ENCODE measurements at places on chromosomes 13 and 19. TPM values are rescaled to one million over a fixed set of nuclear protein-coding genes. Genes with fewer than 3 reads are reported as not detected.

The PHLDB3 gene
- polyA plus RNA-seq, result 33.8 TPM

DNA sequence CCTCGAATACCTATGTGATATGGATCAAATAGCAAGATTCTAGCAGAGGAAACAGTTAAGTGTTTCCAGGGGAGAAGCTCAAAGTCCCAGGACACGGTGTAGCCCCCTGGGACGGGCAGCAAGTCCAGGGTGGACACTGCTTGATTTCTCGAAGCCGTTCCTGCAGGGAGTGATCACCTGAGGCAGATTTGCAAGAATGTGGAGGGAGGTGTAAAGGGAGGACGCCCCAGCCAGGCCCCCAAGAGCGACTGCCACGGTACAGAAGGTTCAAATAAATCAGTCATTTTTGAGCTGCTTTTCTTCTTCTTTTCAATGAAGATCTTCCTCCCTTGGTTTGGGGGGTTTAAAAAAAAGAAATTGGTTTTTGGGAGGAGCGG, 41.4 kb downstream of the KLF2 start:
- DNase-seq, result no peak
- no peak overlapping the region for H3K4me3 ChIP-seq
- no peak overlapping the region for H3K27ac ChIP-seq
- H3K36me3 ChIP-seq, result peaks cover 10% of the 10 kb centered on the region

DNA sequence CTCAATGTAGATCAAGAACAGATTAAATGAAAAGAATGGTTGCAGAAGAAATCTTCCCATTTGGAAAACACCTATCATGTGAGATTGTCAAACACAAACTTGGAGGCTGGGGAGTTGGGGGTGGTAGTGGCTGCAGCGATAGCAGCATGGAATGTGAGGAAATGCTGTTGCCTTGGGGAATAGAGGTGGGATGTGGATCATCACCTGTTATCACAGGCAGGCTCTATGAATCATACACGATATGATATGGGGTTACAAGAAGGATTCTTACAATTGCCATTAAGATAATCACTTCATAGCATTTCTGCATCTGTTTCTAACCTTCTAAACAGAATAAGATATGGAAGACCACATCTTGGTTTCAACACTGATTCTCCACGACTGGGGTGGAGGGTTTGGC, 88.7 kb downstream of the RNASEH2B start:
- DNase-seq, result no peak
- peaks cover 42% of the 10 kb centered on the region for H3K4me1 ChIP-seq
- no peaks in the 10 kb centered on the region for H3K27me3 ChIP-seq
- H3K4me3 ChIP-seq, result no peak overlapping the region
- no peaks in the 10 kb centered on the region for H3K36me3 ChIP-seq

GRCh38 chr13:97388373-97388772, 45.6 kb upstream of the RAP2A start:
- no peaks in the 10 kb centered on the region for H3K4me1 ChIP-seq
- no peak overlapping the region for H3K27ac ChIP-seq

GRCh38 chr13:43153436-43154090, 130.2 kb downstream of the DNAJC15 start:
- H3K36me3 ChIP-seq, result no peaks in the 10 kb centered on the region
- no peaks in the 10 kb centered on the region for H3K27me3 ChIP-seq
- H3K27ac ChIP-seq, result no peak overlapping the region
- no peaks in the 10 kb centered on the region for H3K4me1 ChIP-seq
- H3K4me3 ChIP-seq, result no peak overlapping the region

- H3K27ac ChIP-seq, result no peak overlapping the region
- no peak overlapping the region for H3K4me3 ChIP-seq
- DNase-seq, result no peak
- H3K4me1 ChIP-seq, result no peaks in the 10 kb centered on the region
These were observed 165.4 kb downstream of the KCTD12 start for GRCh38 chr13:76720821-76721220.

DNA sequence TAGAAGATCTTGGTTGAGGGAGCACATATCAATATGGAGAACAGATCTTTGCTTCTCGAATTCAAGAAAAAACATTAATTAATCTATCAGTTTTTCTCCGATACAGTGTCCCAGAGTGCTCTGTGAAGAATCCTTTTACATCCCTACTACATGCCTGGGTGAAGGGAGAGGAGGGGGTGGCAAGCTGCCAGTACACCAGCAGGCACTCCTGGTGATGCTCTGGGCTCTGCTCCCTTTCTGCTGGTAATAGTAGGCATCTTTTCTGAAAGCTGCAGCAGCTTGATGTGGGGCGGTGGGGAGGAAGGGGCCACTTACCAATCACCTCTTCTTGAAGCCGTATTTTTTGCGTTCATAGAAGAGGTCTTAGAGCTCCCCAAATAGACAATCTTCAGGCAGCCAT, 30.7 kb downstream of the PBX4 start:
- peaks cover 3% of the 10 kb centered on the region for H3K4me1 ChIP-seq
- no peak overlapping the region for H3K27ac ChIP-seq
- DNase-seq, result no peak
- no peaks in the 10 kb centered on the region for H3K36me3 ChIP-seq
- H3K27me3 ChIP-seq, result no peaks in the 10 kb centered on the region

- no peaks in the 10 kb centered on the region for H3K27me3 ChIP-seq
- DNase-seq, result no peak
- H3K36me3 ChIP-seq, result no peaks in the 10 kb centered on the region
- H3K27ac ChIP-seq, result no peak overlapping the region
- no peaks in the 10 kb centered on the region for H3K4me1 ChIP-seq
- H3K4me3 ChIP-seq, result no peak overlapping the region
These were observed 1344.6 kb downstream of the OLFM4 start for GRCh38 chr13:54373211-54373610.
